ENCODE measurements at places on chromosomes 13 and 19.

GRCh38 chr19:13841962-13842290 is 35.0 kb upstream of the NANOS3 start:
- DNase-seq = no peak

DNA sequence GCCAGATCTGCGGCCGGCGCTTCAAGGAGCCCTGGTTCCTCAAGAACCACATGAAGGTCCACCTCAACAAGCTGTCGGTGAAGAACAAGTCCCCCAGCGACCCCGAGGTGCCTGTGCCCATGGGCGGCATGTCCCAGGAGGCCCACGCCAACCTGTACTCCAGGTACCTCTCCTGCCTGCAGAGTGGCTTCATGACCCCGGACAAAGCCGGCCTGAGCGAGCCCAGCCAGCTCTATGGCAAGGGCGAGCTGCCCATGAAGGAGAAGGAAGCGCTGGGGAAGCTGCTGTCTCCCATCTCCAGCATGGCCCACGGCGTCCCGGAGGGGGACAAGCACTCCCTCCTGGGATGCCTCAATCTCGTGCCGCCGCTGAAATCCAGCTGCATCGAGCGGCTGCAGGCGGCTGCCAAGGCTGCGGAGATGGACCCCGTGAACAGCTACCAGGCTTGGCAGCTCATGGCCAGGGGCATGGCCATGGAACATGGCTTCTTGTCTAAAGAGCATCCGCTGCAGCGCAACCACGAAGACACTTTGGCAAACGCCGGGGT is 72.6 kb downstream of the ZNF536 start:
- DNase-seq = no peak

DNA sequence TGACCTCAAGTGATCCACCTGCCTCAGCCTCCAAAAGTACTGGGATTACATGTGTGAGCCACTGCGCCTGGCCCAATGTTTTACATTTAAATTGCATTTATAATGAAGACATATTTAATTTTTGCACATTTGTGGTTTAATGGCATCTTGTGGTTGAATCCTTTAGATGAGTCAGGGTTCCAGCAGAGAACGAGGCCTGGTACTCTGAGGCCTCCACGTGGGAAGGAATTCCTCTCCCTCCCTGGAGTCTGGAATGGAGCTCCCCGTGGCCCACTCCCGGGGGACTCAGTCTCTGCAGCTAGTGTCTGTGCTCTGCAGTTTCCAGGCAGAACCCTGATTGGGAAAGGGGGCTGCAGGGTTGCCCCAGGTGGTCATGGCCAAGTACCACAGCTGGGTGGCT is 24.2 kb downstream of the ZFR2 start:
- no peak for DNase-seq

DNA sequence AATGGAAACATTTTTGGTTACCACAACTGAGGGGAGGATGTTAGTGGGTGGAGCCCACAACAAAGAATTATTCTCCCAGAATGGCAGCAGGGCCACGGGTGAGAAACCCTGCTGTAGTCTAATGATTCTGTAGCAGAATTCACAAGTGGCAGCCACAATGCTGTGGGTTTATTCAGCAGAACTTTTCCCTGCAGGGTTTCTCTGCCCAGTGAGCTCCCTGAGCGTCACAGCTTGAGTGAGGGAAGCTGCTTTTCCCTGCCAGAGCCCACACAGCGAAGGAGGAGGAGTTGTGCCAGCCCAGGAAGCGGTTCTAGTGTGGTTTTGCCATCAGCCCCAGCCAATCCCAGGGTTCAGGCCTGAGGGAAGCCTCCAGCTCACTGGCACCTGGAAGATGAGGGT is 4.4 kb downstream of the ATP12A start:
- DNase-seq = no peak

DNA sequence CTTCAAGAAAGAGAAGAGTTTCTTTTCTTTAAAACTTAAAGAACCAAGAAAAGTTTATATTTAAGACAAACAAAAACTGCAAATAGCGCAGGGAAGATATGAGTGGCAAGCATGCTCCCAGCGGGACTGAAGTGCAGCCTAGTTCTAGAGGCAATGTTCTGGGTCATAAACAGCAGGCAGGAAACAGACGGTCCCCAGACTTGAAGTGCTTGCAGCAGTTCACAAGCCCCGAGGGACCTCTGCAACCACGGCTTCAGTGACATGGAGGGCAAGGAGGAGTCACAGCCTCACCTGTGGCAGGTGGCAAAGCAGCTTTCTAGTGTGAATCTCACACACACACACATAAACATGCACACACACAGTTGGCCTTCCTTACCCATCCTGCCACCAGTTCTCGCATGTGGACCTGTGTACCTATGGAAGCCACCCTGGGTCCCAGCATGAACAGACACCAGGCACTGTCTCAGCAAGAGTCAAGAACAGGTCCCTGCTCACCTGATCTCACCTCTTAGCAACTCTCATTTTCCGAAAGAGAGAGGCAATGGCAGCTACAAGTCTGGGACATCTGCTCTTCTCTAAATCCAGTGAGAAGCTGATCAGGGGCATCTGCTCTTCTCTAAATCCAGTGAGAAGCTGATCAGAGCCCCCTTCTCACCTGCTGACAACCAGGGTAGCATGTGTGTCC is 162.0 kb downstream of the EFNB2 start:
- DNase-seq = no peak
